ENCODE measurements at places on chromosomes 1 and 21.

GRCh38 chr1:38241594-38242334 is 195.2 kb upstream of the POU3F1 start:
- no peak overlapping the region for H3K27ac ChIP-seq
- no peak overlapping the region for H3K4me3 ChIP-seq
- H3K36me3 ChIP-seq = no peaks in the 10 kb centered on the region
- no peaks in the 10 kb centered on the region for H3K27me3 ChIP-seq
- no peaks in the 10 kb centered on the region for H3K4me1 ChIP-seq

DNA sequence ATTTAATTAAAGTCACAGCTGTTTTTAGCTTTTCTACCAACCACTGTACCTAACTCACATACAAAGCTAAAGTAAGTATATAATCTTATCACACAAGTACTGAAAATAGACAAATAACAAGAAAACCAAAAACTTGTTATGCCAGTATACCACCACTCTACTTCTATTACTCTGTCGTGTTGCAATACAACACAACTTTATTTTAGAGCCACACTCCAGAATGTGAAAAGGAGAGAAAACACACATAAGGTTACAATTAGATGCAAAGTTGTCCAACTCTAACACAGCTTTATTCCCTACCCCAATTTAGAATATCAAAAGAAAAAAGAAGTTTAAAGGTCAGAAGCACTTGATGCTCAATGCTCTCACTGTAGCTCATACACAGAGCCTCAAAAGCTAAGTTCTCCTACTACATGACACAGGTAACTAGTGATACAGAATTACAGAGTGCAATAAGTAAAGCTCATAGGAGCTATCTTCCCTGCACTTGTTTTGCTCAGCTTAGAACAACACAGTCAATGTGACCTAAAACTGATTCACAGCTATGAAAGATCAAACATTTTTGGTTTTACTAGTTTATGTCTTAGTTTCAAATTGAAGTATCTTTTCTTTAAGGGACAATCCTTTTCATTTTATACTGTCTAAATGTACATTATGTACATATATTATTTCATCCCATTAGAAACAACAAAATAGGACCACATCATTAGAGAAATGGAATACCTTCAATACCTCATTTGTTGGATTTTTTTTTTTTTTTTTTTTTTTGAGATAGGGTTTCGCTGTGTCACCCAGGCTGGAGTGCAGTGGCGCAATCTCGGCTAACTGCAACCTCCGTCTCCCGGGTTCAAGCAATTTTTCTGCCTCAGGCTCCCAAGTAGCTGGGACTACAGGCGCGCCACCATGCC is 29.2 kb downstream of the EYA3 start:
- H3K4me3 ChIP-seq = peak overlapping the region; percentile 0
- H3K4me1 ChIP-seq = peaks cover 56% of the 10 kb centered on the region
- no peaks in the 10 kb centered on the region for H3K27me3 ChIP-seq
- H3K27ac ChIP-seq = peak overlapping the region; percentile 44

DNA sequence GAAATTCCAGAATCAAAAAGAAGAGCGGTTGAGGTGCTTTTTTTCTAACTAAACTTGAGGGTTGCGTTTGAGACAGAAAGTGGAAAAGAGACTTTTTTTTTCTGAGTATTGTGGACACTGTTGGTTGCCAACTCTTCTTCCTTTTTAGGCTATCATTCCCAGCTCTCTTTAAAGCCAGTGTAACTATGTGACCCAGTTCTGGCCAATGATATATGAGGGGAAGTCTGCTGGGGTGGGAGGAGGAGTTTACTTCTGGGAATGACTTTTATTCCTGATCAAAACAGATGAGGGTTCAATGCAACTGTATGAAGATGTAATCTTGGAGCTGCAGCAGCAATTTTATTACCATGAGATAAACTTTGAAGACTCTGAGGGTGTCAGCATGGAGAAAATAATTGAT is 17.3 kb upstream of the NMNAT2 start:
- DNase-seq = no peak
- H3K4me1 ChIP-seq = no peaks in the 10 kb centered on the region
- H3K27ac ChIP-seq = no peak overlapping the region
- peaks cover 16% of the 10 kb centered on the region for H3K27me3 ChIP-seq
- no peaks in the 10 kb centered on the region for H3K36me3 ChIP-seq
- no peak overlapping the region for H3K4me3 ChIP-seq

DNA sequence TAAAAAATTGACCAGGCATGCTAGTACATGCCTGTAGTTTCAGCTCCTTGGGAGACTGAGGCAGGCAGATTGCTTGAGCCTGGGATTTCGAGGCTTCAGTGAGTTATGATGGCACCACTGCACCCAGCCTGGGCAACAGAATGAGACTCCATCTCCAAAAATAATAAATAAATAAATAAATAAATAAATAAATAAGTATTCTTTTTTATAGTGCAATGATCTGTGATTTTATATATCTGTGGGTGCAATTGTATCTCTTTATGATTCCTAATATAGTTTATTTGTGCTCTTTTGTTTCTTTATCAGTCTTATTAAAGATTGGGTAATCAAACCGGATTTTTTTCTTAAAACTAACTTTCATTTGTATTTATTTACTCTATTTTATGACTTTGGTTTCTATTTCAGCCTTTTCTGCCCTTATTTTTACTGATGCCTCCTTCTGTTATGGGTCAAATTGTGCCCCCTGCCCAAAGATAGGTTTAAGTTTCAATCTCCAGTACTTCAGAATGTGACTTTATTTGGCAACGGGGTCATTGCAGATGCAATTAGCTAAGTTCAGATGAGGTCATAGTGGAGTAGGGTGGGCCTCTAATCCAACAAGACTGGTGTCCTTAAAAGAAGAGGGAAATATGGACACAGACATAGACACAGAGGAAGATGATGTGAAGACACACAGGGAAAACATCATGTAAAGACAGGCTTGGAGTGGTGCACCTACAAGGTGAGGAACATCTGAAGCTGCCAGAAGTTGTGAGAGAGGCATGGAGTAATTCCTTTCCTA is 74.9 kb upstream of the CDC42BPA start:
- DNase-seq = no peak
- no peaks in the 10 kb centered on the region for H3K36me3 ChIP-seq
- H3K27me3 ChIP-seq = peaks cover 3% of the 10 kb centered on the region
- H3K4me3 ChIP-seq = no peak overlapping the region
- no peak overlapping the region for H3K27ac ChIP-seq
- H3K4me1 ChIP-seq = no peaks in the 10 kb centered on the region

DNA sequence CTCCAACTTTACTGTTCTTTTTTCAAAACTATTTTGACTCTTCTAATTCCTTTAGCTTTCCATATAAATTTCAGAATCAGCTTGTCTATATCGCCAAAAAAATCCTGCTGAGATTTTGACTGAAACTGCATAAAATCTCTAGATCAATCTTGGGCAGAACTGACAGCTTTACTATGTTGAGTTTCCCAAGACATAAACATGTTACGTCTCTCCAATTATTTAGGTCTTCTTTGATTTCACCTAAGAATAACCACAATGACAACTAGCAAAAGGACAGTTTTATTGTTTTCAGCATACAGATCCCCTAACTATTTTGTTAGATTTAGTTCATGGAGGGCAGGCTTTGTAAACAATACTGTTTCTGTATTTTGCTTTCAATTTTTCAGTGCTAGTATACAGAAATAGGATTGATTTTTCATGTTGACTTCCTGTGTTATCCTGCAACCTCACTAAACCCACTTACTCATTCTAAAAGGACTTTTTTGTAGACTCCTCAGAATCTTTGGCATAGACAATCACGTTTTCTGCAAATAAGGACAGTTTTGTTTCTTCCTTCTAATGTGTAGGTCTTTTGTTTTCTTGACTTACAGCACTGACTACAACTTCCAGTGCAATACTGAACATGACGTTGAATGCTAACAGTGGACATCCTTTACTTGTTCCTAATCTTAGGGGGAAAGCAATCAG is 63.4 kb downstream of the NPHP4 start:
- no peak overlapping the region for H3K27ac ChIP-seq
- no peak overlapping the region for H3K4me3 ChIP-seq
- no peaks in the 10 kb centered on the region for H3K27me3 ChIP-seq
- no peaks in the 10 kb centered on the region for H3K4me1 ChIP-seq

DNA sequence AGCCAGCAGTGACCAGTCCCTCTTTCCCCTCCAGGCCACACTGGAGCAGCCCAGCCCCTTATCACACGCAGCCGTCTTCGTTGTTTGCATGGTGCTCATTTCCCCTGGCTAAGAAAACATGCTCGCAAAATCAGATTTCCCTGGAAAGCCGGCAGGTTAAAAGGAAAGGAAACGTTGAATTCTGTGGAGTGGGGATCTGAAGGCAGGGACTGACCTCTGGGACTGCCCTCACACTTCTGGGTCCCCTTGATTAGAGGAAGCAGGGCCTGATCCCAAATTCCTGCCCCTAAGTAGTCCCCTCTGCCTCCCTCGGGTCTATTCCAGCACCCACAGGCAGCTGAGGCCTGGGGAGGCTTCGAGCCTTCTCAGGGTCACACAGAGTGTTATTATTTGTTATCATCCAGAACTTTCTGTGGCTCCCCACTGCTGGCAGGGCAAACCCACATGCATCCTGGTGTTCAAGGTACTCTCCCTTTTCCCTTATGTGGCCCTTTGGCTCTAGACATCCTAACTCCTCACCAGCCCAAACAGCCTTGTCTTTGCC is 125.2 kb upstream of the ZBTB40 start:
- H3K4me3 ChIP-seq = no peak overlapping the region
- peaks cover 1% of the 10 kb centered on the region for H3K27me3 ChIP-seq
- DNase-seq = no peak
- no peaks in the 10 kb centered on the region for H3K4me1 ChIP-seq

GRCh38 chr1:4565801-4566449 is 88.5 kb upstream of the AJAP1 start:
- H3K4me1 ChIP-seq = no peaks in the 10 kb centered on the region
- H3K27ac ChIP-seq = no peak overlapping the region
- H3K36me3 ChIP-seq = no peaks in the 10 kb centered on the region
- H3K4me3 ChIP-seq = no peak overlapping the region
- no peak for DNase-seq

DNA sequence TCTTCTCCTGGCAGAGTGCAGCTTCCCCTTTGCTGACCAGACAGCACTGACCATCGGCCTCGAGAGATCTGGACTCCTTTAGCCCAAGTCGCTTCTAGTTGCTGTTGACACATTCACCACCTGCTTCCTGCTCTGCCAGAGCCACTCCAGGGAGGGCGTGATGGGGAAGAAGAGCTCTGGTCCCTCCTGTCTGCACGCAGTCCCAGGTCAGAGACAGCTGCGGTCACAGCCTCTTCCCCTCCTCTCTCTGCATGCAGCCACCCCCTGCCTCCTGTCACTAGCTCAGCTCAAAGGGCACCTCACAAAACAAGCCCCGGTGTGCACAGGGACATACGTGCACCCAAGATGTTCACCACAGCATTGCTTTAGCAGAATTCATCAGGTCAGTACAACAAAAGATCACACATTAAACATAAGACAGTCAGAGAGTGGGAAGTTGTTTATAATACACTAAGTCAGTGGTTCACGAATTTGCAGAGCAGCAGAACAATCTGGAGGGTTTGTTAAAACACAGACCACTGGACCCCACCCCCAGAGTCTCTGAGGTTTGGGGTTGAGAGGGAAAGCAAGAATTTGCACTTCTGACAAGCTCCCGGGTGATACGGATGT is 132.9 kb downstream of the SYF2 start:
- DNase-seq = peak; percentile 59
- no peak overlapping the region for H3K27ac ChIP-seq
- peaks cover 2% of the 10 kb centered on the region for H3K27me3 ChIP-seq
- no peak overlapping the region for H3K4me3 ChIP-seq

GRCh38 chr1:29162025-29162424 is 19.7 kb downstream of the SRSF4 start:
- no peak for DNase-seq
- peaks cover 51% of the 10 kb centered on the region for H3K36me3 ChIP-seq
- no peaks in the 10 kb centered on the region for H3K27me3 ChIP-seq
- H3K27ac ChIP-seq = no peak overlapping the region

- H3K4me3 ChIP-seq = no peak overlapping the region
- H3K27me3 ChIP-seq = no peaks in the 10 kb centered on the region
- no peak for DNase-seq
- H3K36me3 ChIP-seq = no peaks in the 10 kb centered on the region
Measured at GRCh38 chr1:103256490-103256889, 148.2 kb upstream of the COL11A1 start.

- H3K4me3 ChIP-seq = no peak overlapping the region
- H3K36me3 ChIP-seq = no peaks in the 10 kb centered on the region
- no peak for DNase-seq
- no peak overlapping the region for H3K27ac ChIP-seq
- no peaks in the 10 kb centered on the region for H3K27me3 ChIP-seq
Measured at GRCh38 chr1:244237445-244237844, 186.4 kb downstream of the ZBTB18 start.

- DNase-seq = no peak
- no peak overlapping the region for H3K4me3 ChIP-seq
- H3K4me1 ChIP-seq = peaks cover 35% of the 10 kb centered on the region
- peak overlapping the region; percentile 28 for H3K27ac ChIP-seq
- H3K27me3 ChIP-seq = peaks cover 6% of the 10 kb centered on the region
Measured at GRCh38 chr21:42833859-42834725, 45.2 kb downstream of the WDR4 start.

GRCh38 chr1:203627851-203628200 is 1.2 kb downstream of the ATP2B4 start:
- peak; percentile 59 for DNase-seq
- no peaks in the 10 kb centered on the region for H3K27me3 ChIP-seq
- H3K4me3 ChIP-seq = peak overlapping the region; percentile 90
- H3K4me1 ChIP-seq = peaks cover 52% of the 10 kb centered on the region
- H3K36me3 ChIP-seq = peaks cover 22% of the 10 kb centered on the region
- peak overlapping the region; percentile 97 for H3K27ac ChIP-seq

DNA sequence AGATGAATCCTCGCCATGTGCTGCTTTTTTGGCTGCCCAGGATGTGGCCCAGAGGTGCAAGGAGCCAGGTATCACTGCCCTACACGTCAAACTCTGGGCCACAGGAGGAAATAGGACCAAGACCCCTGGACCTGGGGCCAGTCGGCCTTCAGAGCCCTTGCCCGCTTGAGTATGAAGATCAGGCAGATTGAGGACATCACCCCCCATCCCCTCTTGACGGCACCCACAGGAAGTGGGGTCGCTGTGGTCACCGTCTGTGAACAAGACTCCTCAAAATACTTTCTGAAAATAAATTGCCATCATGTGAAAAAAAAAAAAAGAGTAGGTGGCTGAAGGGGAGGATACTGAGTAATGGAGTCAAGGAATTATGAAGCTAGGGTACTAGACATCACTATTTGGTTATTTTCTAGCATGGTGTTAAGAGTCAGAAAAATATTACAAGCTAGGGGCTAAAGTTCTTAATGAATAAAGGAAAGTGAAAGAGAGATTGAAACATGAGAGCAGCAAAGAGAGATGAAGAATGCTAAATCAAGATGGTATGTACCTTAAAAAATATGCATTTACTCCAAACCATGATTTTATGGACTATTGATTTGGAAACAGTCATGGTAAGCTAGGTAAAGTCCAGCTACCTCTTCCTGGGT is 84.9 kb downstream of the CLEC20A start:
- DNase-seq = no peak
- H3K27me3 ChIP-seq = peaks cover 5% of the 10 kb centered on the region

DNA sequence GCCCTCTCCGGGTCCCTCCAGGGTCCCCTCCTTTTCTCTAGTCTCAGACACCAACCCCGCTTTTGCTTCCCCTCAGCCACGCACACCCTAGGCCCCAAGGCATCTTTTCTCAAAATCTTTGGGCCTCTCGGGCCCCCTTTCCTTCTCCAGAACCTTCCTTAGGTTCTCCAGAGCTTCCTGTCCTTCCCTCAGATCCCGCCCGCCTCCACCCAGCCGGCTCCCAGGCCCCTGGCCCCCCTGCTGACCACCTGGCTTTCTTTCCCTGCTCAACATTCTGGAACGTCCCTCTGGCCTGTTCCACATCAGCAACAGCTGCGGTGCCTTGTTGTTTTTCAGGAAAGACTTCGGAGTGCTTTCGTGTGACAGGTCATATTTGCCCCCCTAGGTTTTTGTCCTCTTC is 1.2 kb downstream of the ZDHHC18 start:
- peak overlapping the region; percentile 94 for H3K4me3 ChIP-seq
- H3K27me3 ChIP-seq = no peaks in the 10 kb centered on the region
- peaks cover 30% of the 10 kb centered on the region for H3K36me3 ChIP-seq
- peak overlapping the region; percentile 94 for H3K27ac ChIP-seq
- no peak for DNase-seq

Data from activated CD4-positive, alpha-beta memory T cell treated with anti-CD3 and anti-CD28 coated beads for 36 hours (primary cell).